ENCODE measurements at places on chromosomes 13 and 19. TPM values are rescaled to one million over a fixed set of nuclear protein-coding genes. Genes with fewer than 3 reads are reported as not detected.

Gene GSX1
- not detected for polyA plus RNA-seq

Gene IGFL2
- polyA plus RNA-seq, result not detected

Gene CLIP3
- 0.23 TPM for polyA plus RNA-seq

Gene ZNF135
- polyA plus RNA-seq, result 1.0 TPM

Gene MYH14
- polyA plus RNA-seq, result not detected

Gene NLRP7
- polyA plus RNA-seq, result 1.4 TPM

Gene SEMA6B
- not detected for polyA plus RNA-seq

Gene TICAM1
- 23.3 TPM for polyA plus RNA-seq

Gene FCAR
- polyA plus RNA-seq, result 0.15 TPM

Gene IGFL4
- polyA plus RNA-seq, result not detected

Gene NCAN
- not detected for polyA plus RNA-seq

Gene ZNF486
- 6.2 TPM for polyA plus RNA-seq

Gene CGB3
- not detected for polyA plus RNA-seq

Gene CEACAM4
- polyA plus RNA-seq, result not detected

Gene ONECUT3
- not detected for polyA plus RNA-seq

Gene SERP2
- polyA plus RNA-seq, result not detected

Gene CSNK1G2
- 28.8 TPM for polyA plus RNA-seq

Gene PTPRH
- not detected for polyA plus RNA-seq

All from IgD-negative memory B cell (primary cell).